ENCODE measurements at places on chromosomes 1 and 21.

GRCh38 chr21:14957836-14958235, 107.0 kb downstream of the NRIP1 start:
- DNase-seq = no peak

DNA sequence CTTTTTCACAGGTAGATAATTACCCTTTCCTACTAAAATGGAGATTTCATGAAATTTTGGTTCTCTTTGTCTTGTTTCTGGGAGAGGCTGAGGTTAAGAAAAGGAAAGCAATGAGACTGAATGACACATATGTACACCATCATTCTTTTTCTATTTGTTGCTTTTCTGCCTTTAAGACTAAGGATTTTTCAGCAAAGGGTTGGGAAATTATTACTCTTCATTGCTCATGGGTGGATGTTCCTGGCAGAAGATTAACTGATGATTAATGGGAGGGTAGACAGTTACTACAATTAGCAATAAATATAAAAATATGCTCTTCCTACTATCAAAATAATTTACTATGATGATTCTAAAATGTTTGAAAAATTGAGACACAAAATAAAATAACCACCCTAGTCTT, 316.5 kb upstream of the USP24 start:
- no peak for DNase-seq

DNA sequence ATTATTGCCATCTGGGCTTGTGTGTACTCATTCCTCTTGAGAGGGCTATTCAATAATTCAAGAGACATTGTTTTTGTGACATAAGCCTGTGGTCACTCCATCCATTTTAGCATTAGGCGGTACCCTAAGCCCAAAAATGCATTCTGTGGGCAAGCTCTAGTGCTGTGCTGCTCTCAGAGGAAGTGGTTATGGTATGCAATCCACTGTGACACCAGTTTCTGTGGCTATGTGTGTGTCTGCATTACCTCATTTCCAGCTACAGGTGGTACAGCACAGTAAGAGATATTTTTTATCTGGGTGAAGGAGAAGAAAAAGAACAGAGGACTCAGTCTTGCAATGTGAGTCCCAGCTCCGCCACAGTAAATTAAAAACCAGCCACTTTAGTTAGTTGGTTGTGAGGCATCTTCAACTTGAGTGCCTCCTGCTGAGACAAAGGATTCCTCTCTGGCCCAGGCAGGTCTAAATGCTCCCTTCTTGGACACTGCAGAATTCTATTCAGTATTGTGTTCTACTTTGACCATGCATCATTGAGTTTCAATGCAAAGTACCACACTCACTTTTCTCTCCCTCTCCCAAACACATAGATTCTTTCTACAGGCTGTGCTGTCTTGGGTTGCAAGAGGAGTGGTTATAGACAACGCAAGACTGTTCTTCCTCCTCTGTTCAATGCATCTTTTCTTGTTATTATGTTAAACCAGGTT, 777.8 kb upstream of the BRINP3 start:
- no peak for DNase-seq

DNA sequence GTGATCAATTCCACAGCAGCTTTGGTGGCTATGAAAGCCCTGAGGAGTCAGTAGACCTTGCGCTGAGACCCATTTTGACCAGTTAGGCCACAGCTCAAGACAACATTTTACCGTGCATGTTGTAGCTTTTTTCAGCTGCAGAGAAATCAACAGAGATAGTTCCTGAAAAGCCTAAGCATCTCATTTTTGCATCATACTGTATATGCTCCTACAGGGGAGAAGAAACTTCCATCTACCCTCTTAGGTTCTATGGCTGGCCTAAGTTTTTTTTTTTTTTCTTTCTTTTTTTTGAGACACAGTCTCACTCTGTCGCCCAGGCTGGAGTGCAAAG, 24.8 kb upstream of the EYA3 start:
- DNase-seq = no peak

GRCh38 chr1:169390303-169390702, 22.3 kb downstream of the BLZF1 start:
- no peak for DNase-seq

DNA sequence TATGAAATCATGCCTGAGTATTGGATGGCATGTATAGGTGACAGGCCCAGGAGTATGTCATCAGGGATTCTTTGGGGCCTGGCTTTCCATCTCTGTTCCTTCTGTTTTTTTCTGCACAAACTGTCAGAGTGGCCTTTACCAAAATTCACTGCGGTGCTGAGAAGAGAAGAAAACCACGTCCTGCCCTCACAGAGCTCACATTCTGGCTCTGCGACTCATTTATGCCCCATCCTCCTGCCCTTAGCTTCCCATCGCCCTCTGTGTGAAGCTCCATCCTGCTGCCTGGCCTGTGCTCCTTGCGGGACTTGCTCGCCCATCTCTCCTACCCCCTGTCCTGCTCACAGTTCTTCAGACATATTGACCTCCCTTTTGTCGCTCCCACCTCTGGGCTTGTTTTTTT, 73.4 kb downstream of the HUNK start:
- DNase-seq = no peak

DNA sequence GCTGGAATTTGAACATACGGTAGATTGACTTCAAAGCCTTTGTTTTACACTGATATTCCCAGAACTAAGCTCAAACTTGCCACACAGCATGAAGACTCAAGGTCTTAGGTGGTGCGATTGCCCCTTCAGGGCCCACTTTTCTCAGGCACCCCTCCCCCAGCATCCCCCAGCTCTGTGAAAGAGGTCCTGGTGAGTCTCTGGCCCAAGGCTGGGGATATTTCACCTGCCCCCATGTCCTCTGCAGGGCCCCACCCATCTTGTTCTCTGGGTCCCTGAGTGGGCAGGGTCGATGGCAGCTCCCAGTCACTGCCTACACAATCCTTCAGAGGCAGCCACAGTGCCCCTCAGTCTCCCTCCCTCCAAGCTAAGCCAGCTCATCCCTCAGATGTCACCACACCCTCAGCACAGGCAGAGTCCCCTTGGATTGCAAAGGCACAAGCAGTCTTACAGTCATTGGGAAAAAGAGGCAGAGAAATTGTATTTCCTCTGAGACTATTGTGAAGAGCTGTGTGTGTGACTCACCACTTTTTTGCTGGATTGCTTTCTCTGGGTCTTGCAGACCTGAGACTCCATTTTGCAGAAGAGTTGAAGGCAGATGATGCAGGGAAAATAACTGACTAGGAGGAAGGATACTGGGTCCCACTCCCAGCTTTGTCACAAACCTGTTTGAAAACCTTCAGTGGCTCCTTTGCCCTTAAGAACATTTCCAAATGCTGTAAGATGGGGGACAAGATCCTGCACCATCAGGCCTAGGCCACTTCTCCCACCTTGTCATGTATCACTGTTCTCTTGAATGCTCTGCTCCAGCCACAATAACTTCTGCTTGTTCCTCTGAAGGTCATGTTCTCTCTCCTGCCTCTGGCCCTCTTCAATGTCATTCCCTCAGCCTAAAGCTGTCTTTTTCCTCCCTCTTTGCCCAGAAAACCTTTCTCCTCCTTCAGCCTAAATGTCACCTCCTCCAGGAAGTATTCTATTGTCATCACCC, 119.1 kb upstream of the GRIK3 start:
- no peak for DNase-seq

DNA sequence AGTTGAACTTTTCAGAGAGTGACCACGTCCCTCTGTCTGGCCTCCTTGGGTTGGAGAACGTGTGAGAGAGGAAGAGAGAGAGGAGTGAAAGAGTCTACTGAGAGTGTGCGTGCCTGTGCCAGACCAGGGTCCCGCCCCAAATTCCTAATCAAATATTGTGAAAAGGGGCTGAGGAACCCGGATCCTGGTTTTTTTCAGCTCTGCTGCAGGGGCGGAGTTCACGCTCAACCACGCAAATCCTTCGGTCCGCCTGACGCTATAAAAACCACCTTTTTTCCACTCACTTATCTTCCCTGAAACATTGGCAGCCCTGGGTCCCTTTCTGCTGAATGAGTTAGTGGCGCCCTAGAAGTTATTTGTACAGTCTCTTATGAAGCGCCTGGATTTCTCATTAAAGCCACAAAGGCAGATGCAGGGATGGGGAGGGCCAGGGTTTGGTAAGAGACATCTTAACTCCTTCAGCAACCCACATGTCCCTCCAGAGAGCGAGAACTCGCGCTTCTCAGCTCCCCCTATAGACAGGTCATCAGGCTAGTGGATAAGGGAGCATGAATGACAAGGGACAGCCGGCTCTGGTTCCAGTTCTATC, at the start of gene FMOD:
TSS of gene FMOD (minus strand) at position 86 of the 589 bp plus-strand sequence. CDS start 2,852 bp downstream, outside the sequence.
- DNase-seq = no peak

GRCh38 chr1:116940814-116941599, 31.3 kb downstream of the PTGFRN start:
- no peak for DNase-seq

- no peak for DNase-seq
Observed at GRCh38 chr1:38500352-38500751, 359.2 kb downstream of the RRAGC start.

Measured in CD4-positive, alpha-beta T cell treated with Interleukin-2 at 100 ng/mL for 4 hours (primary cell).